ENCODE measurements at places on chromosomes 4 and X.

- no peak for DNase-seq
Observed at GRCh38 chr4:98688411-98689290, 30.2 kb upstream of the TSPAN5 start.

- no peak for DNase-seq
Observed at GRCh38 chr4:5891563-5892322, 1.1 kb downstream of the CRMP1 start.

DNA sequence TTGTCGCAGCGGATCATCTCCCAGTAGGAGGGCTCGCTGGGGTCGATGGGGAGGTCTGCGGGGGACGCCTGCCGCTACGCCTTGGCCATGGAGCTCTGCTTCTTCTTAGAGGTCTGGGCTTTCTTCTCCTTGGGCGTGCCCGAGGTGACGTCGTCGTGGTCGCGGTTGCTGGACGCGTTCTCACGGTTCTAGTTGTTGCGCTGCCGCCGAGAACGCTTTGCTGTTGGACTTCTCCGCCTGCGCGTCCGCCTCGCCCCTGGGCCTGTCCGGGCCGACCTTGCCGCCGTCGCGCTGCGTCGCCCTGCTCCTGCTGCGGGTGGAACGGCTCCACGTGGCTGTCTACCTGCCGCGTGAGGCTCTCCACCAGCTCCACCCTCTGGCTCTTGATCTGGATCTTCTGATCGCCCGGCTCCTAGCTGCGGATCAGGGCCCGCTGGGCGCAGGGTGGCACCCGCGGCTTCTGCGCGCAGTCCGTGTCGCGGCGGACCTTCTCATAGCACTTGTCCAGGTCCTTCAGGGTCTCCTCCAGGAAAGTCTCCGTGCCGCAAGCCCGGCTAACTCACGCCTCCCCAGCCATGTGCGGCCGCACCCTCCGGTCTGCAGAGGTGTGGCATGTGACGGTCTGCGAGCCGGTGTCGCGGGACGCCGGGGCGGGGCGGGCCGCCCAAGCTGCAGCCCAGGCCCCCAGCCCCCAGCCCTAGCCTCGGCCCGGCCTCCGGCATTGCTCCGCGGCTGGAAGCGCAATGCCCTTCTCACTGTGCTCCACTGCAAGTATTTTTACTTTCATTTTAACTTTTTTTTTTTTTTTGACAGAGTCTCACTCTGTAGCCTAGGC, 40.5 kb upstream of the OGT start:
- peak; percentile 2 for DNase-seq

DNA sequence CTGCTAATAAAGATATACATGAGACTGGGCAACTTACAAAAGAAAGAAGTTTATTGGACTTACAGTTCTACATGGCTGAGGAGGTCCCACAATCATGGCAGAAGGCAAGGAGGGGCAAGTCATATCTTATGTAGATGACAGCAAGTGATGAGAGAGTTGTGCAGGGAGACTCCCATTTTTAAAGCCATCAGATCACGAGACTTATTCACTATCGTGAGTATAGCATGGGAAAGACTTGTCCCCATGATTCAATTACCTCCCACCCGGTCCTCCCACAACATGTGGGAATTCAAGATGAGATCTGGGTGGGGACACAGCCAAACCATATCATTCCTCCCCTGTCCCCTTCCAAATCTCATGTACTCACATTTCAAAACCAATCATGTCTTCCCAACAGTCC, 50.9 kb upstream of the GRID2 start:
- DNase-seq, result no peak
